Erythroblast (primary cell): ENCODE measurements at places on chromosomes 12 and 14.

- peak; percentile 58 for DNase-seq
Measured at GRCh38 chr14:37246427-37246829, 48.7 kb downstream of the MIPOL1 start.

DNA sequence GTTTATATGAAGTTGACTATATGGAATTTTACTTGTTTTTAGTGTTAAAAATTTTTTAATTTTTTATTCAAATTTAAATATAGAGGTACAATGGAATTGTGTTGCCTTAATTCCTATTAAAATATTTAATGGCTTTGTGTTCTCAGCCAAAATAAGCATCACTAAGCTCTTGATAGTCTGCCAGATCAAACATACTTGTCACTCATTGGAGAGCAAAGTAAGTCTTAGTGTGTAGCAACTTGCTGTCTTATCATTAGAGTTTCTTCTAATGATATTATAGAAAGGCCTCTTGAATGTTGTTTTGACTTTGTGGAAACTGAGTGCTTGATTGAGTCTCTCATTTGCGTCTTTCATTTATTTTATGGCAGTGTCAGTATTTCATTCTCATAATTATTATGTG is 10.7 kb downstream of the SFSWAP start:
- no peak for DNase-seq

DNA sequence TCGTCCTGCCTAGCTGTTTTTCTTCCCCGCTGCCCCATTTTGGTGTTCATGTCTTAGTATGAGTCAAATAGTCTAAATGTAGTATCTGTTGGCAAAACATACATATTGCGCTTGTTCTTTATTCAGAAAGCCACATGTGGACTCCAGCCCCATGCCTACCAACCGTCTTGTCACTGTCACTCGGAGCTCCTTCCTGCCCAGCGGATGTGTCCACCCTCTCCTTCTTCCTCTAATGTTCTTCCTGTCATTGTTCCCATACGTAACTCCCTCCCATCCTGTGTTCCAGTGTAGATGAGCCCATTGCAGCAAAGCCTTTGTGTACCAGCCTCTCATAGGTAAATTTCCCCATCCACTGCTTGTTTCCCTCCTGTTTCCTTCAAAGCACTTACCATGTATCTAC is 120.5 kb downstream of the TMX1 start:
- DNase-seq: no peak

DNA sequence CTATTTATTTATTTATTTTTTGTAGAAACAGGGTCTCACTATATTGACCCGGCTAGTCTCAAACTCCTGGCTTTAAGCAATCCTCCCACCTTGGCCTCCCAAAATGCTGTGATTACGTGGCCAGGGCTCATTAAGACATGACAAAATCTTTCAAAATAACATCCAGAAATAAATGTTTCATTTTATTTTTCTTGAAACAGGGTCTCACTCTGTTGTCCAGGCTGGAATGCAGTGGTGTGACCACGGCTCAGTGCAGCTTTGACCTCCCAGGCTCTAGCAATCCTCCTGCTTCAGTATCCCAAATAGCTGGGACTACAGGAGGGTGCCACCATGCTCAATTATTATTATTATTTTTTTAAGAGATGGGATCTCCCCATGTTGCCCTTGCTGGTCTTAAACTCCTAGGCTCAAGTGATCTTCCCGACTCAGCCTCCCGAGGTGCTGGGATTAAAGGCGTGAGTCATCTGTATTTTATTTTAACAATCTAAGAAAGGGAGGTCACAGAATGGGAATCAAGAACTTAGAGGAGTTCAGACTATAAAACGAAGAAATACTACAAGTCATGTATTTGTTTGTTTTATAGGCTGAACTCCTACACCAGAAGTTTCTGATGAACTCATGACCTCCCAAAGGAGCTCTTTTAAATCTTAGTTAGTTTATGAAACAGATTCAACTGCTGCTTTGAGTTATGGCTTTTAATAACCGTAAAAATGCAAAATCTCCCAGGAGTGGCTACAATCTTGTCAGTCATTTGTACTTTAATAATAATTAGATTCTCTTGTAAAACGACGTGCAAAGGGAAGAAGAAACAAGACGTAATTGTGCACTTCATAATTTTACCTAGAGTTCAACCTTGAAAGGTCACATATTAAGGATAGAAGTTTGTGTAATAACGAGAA is 2.1 kb upstream of the TMEM263 start:
- DNase-seq: no peak

- DNase-seq: no peak
Measured at GRCh38 chr12:132433641-132434395, 56.1 kb upstream of the FBRSL1 start.

DNA sequence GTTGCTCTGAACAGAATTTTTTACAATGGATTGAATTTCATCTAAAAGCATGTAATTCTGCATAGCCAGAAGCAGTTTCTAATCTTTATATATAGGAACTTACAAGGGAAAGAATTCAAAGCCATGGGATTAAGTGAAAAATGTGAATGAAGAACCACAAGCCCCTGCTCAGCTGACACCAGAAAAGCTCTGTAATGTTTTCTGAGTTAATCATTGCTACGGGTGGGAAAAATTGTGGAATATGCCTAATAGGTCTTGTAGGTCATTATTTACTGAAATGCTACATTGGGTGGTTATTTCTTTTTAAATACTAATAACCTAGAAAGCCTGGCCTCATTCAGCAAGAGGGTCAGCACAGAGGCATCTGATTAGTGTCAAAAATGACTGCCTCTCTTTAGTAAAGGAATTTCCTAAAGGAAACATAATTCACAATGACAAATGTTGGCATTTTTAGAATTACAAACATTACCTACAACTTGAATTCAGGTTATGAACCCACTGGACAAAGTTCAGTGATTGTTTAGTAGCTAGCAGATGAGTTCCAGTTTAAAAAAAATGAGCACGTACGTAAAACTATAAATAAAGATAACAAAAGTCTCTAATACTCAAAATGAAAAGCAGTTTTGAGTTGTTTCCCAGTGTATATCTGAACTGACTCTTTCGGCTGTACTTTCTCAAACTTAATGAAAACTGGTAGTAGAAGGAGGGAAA is 75.3 kb downstream of the BMP4 start:
- DNase-seq: no peak

GRCh38 chr12:8734873-8735381 is 37.1 kb downstream of the RIMKLB start:
- no peak for DNase-seq

GRCh38 chr14:20469890-20470602 is 840 bp downstream of the PNP start:
- DNase-seq: peak; percentile 85

DNA sequence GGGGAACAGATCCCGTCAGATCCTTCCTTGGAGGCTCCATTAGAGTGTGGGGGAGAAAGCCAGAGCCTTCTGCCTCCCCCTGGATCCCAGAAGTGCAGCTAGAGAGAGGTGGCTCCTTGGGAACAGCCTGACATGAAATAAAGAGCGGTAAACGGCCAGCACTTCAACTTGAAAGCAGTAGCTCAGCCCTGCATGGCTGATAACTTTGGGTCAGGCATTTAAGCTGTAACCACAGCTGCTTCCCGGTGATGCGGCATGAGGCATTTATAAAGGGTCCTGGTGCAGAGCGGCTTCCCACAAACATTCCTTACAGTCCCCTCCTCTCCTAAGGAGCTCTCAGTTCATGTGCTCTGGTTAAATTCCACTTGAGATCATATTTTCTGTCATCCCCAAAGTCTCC is 960.3 kb downstream of the VRK1 start:
- no peak for DNase-seq

GRCh38 chr14:28365510-28365909 is 401.1 kb upstream of the FOXG1 start:
- no peak for DNase-seq

- DNase-seq: no peak
Measured at GRCh38 chr14:37585971-37586796, 8.9 kb downstream of the FOXA1 start.

- DNase-seq: no peak
Measured at GRCh38 chr12:32819424-32819823, 63.7 kb upstream of the YARS2 start.

GRCh38 chr14:65280653-65281052 is 131.9 kb upstream of the FUT8 start:
- DNase-seq: no peak

- no peak for DNase-seq
Measured at GRCh38 chr14:34190717-34191116, 239.8 kb upstream of the EGLN3 start.

DNA sequence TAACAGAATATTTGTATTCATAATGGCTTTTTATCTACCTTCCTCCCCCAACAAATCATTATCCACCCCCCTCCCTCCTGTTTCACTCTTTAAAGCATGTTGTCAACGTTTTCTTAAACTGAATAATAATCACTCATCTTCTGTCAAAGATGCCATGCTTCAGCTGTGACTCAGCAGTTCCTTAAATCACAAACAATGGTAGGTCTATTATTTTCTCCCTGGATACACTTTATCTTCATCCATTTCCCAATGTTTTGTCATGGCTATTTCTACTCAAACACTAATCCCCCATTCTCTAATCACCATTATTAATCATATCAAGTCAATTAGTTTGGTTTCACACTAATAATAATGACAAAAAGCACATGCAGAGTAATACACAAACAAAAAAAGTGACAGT is 6.5 kb downstream of the CLEC12B start:
- DNase-seq: no peak

GRCh38 chr14:36820111-36820709 is 158.6 kb downstream of the PAX9 start:
- no peak for DNase-seq

DNA sequence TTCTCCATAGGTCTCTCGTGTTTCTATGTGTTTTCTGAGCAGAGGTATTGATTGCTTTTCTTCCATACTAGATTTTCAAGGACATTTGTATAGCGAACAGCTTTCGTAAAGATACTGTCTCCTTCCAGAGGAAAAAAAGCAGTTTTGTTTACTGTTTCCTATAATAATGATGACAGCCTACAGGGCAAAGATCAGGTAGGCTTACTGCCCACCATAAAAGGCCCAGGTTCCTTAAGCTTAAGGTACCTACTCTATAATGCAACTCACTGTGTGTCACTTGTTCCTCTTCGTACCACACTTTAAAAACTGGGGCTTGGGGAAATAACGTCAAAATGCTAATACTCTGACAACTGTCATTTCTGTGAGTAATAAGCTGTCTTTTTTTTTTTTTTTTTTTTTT is 6.7 kb downstream of the PLCZ1 start:
- no peak for DNase-seq

- no peak for DNase-seq
Measured at GRCh38 chr12:27571463-27571862, 47.5 kb downstream of the PPFIBP1 start.

- no peak for DNase-seq
Measured at GRCh38 chr12:113940357-113941207, 25.5 kb downstream of the RBM19 start.

- DNase-seq: no peak
Measured at GRCh38 chr12:45310627-45310968, 94.7 kb downstream of the ANO6 start.

GRCh38 chr12:84069699-84070098 is 842.9 kb downstream of the SLC6A15 start:
- no peak for DNase-seq

- DNase-seq: peak; percentile 12
Measured at GRCh38 chr14:71362282-71362681, 455.0 kb downstream of the PCNX1 start.

DNA sequence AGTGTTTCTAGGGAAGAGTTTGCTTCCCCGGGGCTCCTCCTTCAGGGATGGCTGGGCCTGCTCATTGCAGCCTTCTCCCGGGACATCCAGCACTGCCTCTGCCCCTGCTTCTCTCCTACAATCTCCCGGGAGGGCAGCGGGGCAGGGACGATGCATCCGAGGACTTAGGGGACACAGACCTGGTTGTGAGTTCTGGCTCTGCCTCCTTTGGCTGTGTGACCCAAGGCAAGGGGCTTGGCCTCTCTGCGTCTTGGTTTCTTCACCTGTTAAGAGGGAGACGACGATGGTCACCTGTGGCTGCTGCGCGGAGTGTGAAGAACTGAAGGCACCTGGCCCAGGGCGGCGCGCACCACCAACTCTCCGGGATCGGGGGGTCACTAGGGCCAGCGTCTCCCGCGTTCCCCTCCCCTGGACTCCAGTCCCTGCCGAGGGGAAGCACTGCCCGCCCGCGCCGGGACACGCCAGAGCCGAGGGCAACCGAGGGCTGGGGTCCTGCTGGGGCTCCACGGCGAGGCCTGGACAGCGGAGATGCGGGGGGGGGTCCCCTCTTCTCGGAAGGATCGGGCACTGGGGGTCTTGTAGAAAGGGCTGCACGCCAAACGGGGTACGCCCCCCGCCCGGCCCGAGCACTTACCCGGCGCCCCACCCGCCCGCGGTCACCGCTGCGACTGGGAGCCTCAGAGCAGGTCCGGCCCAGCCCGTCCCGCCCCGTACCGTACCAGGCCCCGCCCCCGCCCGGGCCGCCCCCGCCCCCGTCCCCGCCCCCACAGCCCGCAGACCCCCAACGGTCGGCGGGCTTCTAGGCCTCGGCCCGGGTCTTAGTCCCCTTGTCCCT is at the start of gene HVCN1:
Gene HVCN1, minus strand, starts transcription at position 670 of the 835 bp plus-strand sequence. CDS start 5,870 bp downstream, outside the sequence.
- no peak for DNase-seq

GRCh38 chr12:23140710-23141109 is 515.7 kb downstream of the ETNK1 start:
- no peak for DNase-seq

- no peak for DNase-seq
Measured at GRCh38 chr12:22268406-22268805, 66.1 kb downstream of the ST8SIA1 start.

- no peak for DNase-seq
Measured at GRCh38 chr12:8449355-8449859, 6.4 kb upstream of the CLEC6A start.

- DNase-seq: no peak
Measured at GRCh38 chr12:127771546-127771945, 495.4 kb upstream of the TMEM132C start.

DNA sequence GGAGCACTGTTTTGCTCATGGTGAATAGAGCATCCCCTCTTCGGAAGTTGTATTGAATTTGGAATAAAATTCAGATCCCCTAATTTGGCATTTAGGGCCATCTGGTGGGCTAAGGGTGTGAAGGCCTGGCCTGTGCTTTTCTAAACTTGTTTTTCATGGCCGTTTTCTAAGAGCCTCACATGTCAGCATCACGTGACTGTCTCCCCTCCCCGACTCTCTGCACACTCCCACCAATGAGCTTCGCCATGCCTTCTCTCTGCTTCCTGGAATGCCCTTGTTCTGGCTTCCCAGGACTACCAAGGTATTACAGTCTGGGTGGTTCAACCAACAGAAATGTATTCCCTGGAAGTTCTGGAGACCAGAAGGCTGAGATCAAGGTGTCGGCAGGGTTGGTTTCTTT is 85.3 kb downstream of the PRIMA1 start:
- DNase-seq: no peak
